Epithelial cell of esophagus (primary cell): ENCODE measurements at places on chromosomes 2 and 18.

GRCh38 chr2:213224366-213224765 is 59.9 kb upstream of the SPAG16 start:
- peak; percentile 69 for DNase-seq

GRCh38 chr2:150230004-150230403 is 257.5 kb downstream of the RND3 start:
- DNase-seq, result peak; percentile 9

GRCh38 chr2:102061962-102062795 is 70.4 kb downstream of the IL1R2 start:
- no peak for DNase-seq

DNA sequence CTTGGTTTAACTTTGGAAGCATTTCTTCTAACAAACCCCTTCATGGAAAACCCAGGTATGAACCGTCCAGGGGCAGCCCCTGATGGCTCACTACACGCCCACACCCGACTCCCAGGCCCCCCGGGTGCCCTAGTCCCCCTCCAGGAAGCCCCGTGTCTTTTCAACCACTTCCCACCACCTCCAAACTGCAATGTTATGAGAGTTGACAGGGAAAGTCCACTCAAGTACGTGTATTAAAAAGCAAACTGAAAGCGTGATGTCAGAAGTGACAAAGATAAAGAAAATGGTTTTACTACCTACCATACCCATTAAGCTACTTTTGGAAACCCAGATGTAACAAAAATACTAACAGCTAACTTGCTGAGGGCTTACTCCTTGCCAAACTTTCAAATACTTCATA is 51.5 kb downstream of the L3MBTL4 start:
- no peak for DNase-seq

- peak; percentile 6 for DNase-seq
Measured at GRCh38 chr18:69580107-69580506, 179.4 kb downstream of the DOK6 start.

DNA sequence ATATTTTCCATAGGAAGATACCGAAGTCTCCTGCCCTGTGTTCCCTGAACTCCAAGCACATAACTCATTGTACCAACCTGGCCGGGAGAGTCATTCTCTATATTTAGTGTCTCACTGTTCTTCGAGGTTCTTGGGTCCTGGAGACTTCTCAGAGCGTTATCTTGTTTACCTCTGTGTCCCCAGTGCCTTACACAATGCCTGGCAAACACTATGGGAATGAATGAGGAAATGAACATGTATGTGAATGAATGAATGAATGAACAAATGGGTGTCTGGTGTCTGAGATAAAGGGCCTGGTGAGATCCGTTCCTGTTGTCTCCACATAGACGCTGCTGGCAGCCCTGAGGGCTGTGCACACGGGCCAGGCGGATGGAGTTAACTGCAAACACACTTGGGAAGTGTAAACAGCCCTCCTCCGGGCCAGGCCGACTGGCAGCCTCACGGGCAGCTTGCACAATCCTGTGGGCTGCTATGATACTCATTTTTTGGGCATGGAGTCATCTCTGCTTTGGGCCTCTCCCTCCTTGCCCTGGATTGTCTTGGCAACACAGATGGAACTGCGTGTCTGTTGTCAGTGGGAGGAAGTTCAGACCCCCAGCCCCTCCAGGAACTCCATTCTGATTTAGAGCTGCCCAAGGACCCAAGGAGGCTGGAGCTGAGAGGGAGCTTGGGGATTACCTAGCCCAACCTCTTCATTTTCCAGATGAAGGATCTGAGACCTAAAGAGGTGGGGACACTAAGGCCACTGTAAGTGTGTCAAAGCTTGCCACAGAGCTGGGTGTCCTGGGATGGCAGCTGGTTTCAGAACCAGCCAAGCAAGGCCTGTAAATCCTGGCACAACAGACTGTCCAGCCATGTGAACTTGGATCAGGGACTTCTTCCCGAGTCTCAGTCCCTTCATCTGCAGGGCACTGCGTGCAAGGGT is 124.4 kb downstream of the INHBB start:
- peak; percentile 92 for DNase-seq

- DNase-seq, result peak; percentile 61
Measured at GRCh38 chr2:201235860-201236811, 24.2 kb upstream of the CASP8 start.

GRCh38 chr2:12498286-12498685 is 218.4 kb upstream of the TRIB2 start:
- no peak for DNase-seq

DNA sequence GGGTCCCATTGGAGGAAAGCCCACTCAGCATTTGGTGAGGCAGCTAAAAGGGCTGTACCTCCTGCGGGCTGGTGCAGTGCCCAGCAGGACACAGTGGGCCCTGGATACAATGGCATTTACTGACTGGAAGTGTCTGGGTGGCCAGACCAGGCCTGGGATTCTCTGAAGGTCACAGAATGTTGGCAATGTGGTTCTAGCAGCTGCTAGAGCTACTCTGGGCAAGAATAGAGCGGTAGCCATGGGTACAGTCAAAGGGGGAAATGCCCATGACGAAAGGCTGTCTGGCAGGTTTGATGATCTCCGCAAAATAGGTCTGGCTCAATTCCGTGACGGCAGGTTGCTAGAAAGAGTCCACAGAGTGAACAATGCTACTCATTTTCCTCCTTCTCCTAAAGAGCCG is 241.8 kb downstream of the AFF3 start:
- peak; percentile 8 for DNase-seq

GRCh38 chr2:13003500-13003899 is 286.8 kb downstream of the TRIB2 start:
- no peak for DNase-seq

DNA sequence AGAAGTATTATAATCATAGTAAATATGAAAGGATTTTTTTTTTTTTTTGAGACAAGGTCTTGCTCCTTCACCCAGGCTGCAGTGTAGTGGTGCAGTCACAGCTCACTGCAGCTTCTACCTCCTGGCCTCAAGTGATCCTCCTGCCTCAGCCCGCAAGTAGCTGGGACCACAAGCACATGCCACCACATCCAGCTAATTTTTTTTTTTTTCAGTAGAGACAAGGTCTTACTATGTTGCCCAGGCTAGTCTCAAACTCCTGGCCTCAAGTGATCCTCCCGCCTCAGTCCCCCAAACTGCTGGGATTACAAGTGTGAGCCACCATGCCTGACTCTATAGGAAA is 301.6 kb upstream of the STON1 start:
- no peak for DNase-seq

DNA sequence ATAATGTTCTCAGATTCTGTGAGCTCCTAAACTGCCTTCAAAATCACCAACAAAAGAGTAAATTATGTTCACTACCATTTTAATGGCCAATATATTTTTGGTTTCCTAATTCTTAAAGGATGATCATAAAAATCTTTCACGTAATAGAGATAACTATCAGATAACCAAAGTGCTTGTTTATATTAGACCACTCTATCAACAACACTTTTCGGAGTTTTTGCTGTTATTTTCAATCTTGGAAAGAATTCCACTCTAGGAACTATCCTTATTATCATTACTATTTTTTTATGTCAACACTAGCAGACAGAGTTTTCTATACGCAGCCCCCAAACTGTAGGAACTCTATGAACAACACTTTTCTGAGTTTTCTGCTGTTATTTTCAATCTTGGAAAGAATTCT is 782.5 kb upstream of the ZEB2 start:
- no peak for DNase-seq

DNA sequence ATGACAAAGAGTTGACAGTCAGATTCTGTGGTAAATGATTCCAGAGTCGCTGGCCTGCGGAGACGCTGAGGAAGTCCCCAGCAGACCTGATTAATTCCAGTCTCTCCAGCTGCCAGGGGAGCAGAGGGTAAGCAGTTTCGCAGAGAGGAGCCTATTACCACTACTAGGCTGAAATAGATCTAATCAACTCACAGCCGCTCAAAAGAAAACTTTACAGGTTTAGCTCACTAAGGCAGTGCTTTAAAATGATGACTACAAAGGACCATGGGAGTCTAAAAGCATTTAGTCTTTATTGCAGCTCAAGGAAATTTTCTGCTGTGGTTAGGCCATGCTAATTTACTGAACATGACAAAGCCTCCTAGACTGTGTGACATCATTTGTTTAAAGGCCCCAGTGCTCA is 445.6 kb upstream of the POU3F3 start:
- no peak for DNase-seq

DNA sequence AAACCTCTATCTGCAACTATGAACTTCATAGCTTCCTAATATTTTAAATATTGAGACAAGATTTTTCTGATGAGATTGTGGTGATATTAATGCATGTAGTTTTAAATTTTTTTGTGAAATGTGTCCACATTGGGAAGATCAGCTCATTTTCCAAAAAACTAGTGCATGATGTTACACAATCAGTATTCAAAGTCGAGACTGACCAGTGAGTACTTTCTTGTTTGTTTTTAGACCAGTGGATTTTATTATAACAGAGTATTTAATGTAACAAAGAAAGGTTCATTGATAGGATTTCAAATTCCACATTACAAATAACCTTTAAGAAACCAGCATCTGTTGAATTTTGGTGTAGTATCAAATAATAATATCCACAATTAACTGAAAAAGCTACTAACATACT is 99.3 kb downstream of the TTC27 start:
- DNase-seq, result no peak

GRCh38 chr18:5584746-5585417 is 41.1 kb upstream of the EPB41L3 start:
- DNase-seq, result peak; percentile 6

DNA sequence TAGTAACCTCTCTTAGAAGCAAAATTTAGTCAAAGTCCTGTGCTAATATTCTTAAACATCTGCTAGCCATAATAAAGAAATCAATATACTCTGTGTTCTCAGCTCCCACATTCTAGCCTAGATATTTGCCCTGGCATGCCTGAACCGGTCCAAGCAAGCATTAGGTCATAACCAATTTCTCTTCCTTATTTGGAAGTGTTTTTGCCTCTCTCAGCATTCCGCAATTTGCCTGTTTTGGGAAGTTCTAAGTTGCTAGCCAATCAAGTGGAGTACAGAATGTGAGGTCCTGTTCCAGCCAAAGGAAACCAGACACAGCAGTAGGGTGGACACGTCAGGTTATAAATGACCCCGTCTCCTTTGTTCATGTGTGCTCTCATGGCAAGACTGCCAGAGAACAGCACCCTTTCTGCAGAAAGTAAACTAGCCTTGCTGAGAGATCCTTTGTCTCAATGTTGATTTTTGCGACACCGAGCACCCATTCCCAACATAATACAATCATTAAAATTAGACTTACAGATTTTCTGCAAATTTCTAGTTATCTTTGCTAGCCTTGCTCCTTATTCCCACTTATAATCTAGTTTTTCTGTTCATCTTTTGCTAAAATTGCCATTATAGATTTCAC is 13.0 kb upstream of the SULT1C4 start:
- DNase-seq, result peak; percentile 63

- no peak for DNase-seq
Measured at GRCh38 chr2:23429036-23429435, 44.1 kb downstream of the KLHL29 start.

DNA sequence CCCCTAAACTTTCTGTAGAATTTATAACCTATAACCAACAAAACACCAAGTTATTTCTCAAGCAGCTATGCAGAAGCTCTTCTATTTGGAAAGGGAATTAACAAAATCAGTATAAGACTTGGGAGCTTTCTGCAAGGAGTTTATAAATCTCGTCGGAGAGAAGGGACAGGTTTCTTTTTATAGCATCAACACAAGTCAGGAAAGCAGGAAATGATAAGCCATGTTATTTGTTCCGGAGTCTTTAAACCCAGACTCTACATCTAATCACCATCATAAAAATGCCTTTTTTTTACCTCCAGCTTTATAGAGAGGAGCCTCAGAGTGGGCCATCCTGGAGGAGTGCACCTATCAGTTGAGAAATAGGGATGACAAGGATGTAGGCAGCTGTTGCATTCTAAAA is 137.1 kb downstream of the DPP10 start:
- DNase-seq, result no peak

- no peak for DNase-seq
Measured at GRCh38 chr18:26826656-26827235, 38.8 kb downstream of the AQP4 start.

- no peak for DNase-seq
Measured at GRCh38 chr18:57205641-57206040, 58.8 kb downstream of the BOD1L2 start.

DNA sequence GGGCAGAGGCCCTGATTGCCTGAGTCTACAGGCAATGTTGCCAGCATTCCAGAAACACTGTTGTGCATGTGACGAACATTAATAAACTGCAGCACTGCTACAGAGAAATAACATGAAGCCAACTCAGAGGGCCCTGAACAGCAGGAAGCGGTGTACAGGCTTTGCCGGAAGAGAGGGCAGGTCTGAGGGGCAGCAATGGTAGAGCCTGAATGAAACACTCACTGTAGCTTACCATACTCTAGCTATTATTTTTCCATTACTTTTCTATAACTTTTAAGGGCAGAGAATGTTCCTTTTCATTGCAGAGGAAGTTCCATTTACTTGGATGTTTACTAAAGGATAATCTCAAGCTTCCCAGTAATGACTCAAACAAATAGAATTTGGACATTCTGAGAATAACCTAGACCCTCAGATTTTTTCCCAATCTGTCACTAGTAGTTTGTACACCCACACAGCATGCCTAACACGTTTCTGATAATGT is 150.4 kb downstream of the MTX2 start:
- peak; percentile 39 for DNase-seq

- peak; percentile 95 for DNase-seq
Measured at GRCh38 chr2:234111523-234111922, 61.0 kb downstream of the SPP2 start.

- DNase-seq, result no peak
Measured at GRCh38 chr2:64679673-64680425, 26.1 kb upstream of the SERTAD2 start.

GRCh38 chr18:36602620-36603019 is 226.2 kb downstream of the TPGS2 start:
- no peak for DNase-seq

DNA sequence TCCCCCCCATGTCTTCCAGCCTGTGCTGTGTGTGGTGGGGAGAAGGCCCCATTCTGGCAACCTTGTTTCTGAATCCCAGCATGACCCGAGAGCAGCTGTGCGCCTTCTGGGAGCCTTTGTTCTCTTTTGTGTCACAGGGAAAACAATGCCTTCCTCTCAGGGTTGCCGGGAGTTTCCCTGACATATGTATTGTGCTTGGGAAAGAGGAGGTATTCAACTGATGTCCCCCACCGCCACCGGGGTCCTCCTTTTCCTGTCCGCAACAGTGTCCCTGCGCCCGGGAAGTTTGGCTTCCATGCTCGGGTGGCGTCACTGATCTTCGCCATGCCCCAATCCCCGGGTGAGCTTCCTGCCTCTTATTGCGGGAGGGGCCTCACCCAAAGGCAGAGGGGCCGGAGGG is 77.5 kb upstream of the ASB18 start:
- no peak for DNase-seq

GRCh38 chr18:28582724-28583123 is 405.8 kb upstream of the CDH2 start:
- no peak for DNase-seq

GRCh38 chr18:45571714-45572113 is 43.6 kb upstream of the SLC14A2 start:
- DNase-seq, result peak; percentile 36

GRCh38 chr2:240473211-240473610 is 37.7 kb downstream of the GPC1 start:
- DNase-seq, result no peak
